ENCODE measurements at places on chromosomes 7 and 10. TPM values are rescaled to one million over a fixed set of nuclear protein-coding genes. Genes with fewer than 3 reads are reported as not detected.
A peak's percentile ranks its signal among the peaks of the same experiment; 100 is the strongest.

DNA sequence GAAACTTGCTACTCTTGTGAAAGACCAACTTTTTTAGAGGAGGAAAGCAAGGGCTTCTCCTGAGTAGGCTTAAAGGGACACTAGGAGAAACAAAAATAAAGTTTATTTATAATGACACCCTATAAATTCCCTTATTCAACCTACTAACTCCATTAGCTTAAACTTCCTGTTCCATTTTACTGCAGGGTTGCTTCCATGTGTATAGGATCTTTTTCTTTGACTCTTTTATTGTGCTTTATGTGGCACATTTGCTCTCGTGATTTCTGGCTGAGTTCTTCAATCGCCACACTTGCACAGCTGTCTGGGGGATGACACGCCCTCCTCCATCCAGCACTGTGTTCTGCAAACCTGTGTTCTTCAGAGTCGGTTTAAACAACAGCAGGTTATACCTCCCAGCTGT lies 225.7 kb upstream of the NPVF start:
- no peak overlapping the region for H3K27ac ChIP-seq
- no peak for DNase-seq
- H3K4me3 ChIP-seq, result no peak overlapping the region
- peaks cover 2% of the 10 kb centered on the region for H3K27me3 ChIP-seq

GRCh38 chr10:121112579-121113384 lies 261.6 kb downstream of the WDR11 start:
- DNase-seq, result peak; percentile 18
- peaks cover 9% of the 10 kb centered on the region for H3K36me3 ChIP-seq
- no peak overlapping the region for H3K4me3 ChIP-seq
- no peak overlapping the region for H3K27ac ChIP-seq
- H3K27me3 ChIP-seq, result peaks cover 5% of the 10 kb centered on the region

GRCh38 chr10:89515031-89515841 lies 20.2 kb downstream of the SLC16A12 start:
- H3K27ac ChIP-seq, result peak overlapping the region; percentile 82
- H3K36me3 ChIP-seq, result peaks cover 13% of the 10 kb centered on the region
- no peaks in the 10 kb centered on the region for H3K27me3 ChIP-seq
- H3K4me1 ChIP-seq, result peaks cover 20% of the 10 kb centered on the region

DNA sequence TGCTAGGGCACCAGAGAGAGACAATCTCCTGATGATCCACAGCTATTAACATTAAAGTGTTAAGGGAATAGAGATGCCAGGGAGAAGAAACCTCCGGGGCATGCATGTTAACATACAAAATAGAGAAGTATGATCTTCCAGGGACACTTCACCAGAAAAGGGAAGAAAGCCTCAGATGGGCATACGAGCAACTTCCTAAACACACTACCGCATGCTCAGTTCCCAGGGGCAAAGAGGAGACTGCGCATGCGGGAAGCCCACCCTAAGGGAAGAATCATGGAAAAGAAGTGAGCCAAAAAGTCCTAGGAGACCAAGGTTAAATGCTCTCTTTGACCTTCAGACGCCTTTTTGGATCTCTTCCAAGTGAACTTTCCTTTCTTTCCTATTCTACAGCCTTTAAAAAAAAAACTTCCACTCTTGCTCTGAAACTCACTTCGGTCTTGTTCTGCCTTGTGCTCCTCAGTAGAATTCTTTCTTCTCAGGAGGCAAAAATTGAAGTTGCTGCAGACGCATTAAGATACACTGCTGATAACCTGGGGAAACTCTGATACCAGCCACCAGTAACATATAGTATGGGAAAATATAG lies 1211.3 kb downstream of the REEP3 start:
- no peak overlapping the region for H3K27ac ChIP-seq
- peaks cover 15% of the 10 kb centered on the region for H3K4me1 ChIP-seq
- H3K4me3 ChIP-seq, result no peak overlapping the region
- H3K36me3 ChIP-seq, result peaks cover 34% of the 10 kb centered on the region
- H3K27me3 ChIP-seq, result peaks cover 5% of the 10 kb centered on the region
- no peak for DNase-seq

GRCh38 chr7:72053292-72053691 lies 358.8 kb downstream of the CALN1 start:
- no peaks in the 10 kb centered on the region for H3K4me1 ChIP-seq
- no peak overlapping the region for H3K27ac ChIP-seq
- no peaks in the 10 kb centered on the region for H3K27me3 ChIP-seq
- no peak for DNase-seq

DNA sequence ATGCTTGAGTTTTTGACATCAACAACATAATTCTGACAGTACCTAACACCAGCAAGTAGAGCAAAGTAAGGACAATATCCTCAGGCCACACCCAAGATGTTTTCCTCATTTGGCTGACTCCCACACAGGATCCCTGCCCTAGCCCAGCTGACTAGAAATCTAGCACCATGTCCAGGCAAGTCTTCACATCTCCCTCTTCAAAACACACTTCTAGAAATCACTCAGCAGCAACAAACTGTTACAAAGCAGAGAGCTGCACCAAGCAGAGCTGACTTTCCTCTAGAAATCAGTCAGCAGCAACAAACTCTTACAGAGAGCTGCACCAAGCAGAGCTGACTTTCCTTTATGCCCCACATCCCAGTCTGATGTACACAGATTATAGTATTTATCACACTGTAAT lies 7.7 kb downstream of the TMEM168 start:
- no peaks in the 10 kb centered on the region for H3K36me3 ChIP-seq
- DNase-seq, result no peak
- H3K4me3 ChIP-seq, result no peak overlapping the region
- H3K27ac ChIP-seq, result peak overlapping the region; percentile 85
- H3K4me1 ChIP-seq, result peaks cover 3% of the 10 kb centered on the region
- no peaks in the 10 kb centered on the region for H3K27me3 ChIP-seq

GRCh38 chr7:3321206-3321605 lies 20.2 kb downstream of the SDK1 start:
- no peaks in the 10 kb centered on the region for H3K27me3 ChIP-seq
- H3K4me3 ChIP-seq, result no peak overlapping the region
- no peak overlapping the region for H3K27ac ChIP-seq
- H3K4me1 ChIP-seq, result peaks cover 29% of the 10 kb centered on the region
- peaks cover 5% of the 10 kb centered on the region for H3K36me3 ChIP-seq
- no peak for DNase-seq

DNA sequence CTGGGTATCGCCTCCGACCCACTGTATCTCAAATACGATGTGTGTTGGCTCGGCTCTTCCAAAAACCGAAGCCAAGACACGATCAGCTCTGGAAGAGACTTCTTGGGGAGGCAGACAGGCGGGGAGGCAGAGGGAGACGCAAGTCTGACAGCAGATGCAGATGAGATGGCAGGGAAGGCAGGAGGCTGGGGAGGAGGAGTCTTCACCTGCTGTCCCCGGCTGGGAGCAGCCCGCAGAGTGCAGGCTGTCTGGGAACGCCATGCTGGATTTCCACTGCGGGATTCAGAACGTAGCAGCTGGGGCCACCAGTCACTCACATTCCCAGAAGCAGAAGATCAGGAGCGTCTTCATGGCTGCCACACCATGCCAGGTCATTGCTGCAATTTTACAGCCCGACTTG lies 29.4 kb downstream of the CTBP2 start:
- peaks cover 96% of the 10 kb centered on the region for H3K4me1 ChIP-seq
- no peak for DNase-seq
- peaks cover 56% of the 10 kb centered on the region for H3K36me3 ChIP-seq
- 0 out of 2 replicates have a peak overlapping the region, but pooled peaks have one; percentile 46 for H3K27ac ChIP-seq
- no peak overlapping the region for H3K4me3 ChIP-seq

DNA sequence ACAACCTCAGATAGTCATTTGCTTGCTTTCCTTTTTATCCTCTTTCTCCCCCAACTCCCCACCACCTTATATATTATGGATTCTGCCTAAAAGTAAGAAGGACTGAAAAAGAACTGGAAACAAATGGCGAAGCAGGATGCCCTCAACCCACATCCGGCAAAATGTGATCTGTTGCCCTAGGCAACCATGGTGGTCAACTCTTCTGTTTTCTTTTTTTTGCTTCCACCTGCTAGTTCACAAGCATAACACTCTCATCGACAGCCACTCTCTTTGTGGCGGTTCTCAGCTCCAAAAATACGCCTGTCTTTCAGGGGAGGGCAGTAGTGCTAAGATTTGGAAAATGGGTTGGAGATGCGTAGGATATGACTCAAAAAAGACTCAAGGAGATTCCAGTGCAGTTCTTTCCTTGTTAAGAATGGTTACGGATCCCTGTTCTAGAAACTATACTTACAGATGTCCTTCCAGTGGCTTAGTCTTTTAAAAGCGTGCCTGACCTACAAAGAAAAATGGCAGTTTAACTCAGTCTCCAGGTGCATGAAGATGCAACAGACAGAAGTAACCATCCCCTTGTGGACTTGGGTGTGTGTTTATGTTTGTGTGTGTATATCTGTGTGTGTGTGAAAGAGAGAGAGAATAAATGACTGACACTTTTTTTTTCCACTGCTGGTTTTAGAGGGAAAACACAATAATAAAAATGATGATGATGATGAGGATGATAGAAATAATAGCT lies 10.7 kb downstream of the APBB1IP start:
- H3K36me3 ChIP-seq, result no peaks in the 10 kb centered on the region
- no peak overlapping the region for H3K27ac ChIP-seq
- no peaks in the 10 kb centered on the region for H3K27me3 ChIP-seq
- no peaks in the 10 kb centered on the region for H3K4me1 ChIP-seq

DNA sequence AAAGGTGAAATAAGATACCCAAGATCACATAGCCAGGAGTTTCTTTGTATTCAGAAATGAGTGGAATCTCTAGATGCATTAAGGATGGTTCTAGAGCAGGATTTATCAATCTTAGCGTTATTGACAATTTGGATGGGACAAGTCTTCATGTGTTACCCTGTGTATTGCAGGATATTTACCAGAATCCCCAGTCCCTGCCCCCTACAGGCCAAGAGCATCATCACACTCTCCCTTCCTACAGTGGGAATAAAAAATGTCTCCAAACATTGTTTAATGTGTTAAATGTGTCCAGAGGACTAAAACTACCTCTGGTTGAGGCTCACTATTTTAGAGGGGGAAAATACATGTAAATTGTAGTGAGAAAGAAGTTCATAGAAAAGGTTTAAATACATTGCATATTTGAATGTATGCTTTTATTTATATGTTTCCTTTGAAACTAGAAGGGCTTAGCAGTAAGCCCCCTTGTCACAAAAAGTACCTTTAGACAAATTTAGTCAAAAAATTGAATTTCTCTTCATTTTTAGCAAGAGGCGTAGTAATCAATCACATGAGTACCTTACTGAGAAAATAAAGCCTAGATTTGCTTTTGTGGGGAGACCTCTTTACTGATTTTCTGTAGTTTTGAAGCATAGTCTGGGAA lies 141.2 kb downstream of the MLLT10 start:
- peak; percentile 62 for DNase-seq
- no peaks in the 10 kb centered on the region for H3K27me3 ChIP-seq
- peak overlapping the region; percentile 74 for H3K27ac ChIP-seq
- no peak overlapping the region for H3K4me3 ChIP-seq

Gene MACC1
- total RNA-seq, result 14.6 TPM

Gene CCL24
- not detected for total RNA-seq

Gene CAV1
- 10.9 TPM for total RNA-seq

Gene TLX1
- total RNA-seq, result 2.3 TPM

Gene ZNF485
- 9.9 TPM for total RNA-seq

Gene ASZ1
- total RNA-seq, result not detected

Gene TFEC
- 0.17 TPM for total RNA-seq

Gene UBTD1
- 29.1 TPM for total RNA-seq
